ENCODE measurements at places on chromosomes 7 and 10.

DNA sequence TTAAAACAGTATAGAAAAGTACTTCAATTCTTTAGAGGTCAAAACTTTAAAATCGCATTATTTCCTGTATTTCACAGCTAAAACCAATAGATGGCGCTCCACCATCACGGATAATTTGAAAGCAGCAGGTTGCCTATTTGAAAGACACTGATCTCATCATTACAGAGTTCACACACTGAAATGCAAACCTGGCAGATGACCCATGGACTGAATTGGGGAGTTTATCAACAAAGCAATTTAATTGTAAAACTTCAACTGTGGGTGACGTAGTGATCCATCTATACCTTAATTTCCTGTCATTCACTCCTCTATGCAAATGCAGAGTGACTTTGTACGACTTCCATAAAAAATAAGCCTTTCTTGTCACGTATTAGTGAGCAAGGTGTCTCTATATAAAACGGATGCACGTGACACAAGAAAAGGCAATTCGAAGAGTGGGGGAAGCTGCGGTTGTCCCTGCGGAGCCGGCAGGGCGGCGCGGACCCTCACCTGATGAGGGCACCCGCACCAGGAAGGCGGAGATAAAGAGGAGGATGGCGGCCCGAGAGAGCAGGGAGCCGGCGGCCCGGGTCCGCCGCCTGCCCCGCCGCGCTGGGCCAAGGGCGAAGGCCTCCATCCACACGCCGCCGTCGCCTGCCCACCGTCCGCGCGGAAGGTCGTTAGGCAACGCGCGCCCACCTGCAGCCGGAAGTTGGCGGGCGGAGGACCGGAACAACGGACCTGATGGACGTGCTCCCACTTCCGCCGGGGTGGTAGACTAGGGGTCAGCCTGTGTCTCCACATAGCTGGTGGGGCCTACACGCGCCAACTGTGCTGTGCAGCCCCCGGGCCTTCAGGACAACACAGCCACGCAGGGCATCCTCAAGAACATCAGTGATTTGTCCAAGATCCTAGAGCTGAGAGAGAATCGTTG is at the start of gene ZPBP:
Gene ZPBP (minus strand): TSS at position 668 of the 913 bp plus-strand sequence. CDS start 52 bp downstream, at position 616.
- peak; percentile 55 for DNase-seq

DNA sequence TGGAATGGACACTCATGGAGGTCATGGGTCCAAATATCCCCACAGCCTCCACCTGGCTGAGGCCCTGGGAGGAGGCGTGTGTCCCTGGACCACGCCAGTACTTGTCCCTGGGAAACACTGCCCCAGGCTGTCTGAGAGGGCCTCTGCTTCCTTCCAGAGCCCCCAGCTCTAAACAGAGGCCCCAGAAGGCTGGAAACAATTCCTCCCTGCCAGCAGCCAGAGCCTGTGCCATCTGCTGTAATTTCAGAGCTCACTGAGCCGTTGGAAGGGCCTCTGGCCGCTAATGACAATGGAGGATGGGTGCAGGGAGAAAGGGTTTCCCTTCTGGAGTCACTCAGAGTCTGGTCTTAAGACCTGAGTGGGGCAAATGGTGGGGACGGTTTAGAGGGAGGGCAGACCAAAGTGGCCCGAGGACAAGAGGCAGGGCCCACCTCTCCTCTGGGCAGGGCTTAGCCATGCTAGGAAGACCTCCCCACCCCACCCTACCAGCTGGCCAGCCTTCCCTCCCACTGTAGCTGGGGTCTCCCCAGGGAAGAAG is 7.1 kb downstream of the CHAT start:
- no peak for DNase-seq

- DNase-seq, result no peak
Measured at GRCh38 chr7:134514106-134514505, 13.3 kb upstream of the AKR1B10 start.

DNA sequence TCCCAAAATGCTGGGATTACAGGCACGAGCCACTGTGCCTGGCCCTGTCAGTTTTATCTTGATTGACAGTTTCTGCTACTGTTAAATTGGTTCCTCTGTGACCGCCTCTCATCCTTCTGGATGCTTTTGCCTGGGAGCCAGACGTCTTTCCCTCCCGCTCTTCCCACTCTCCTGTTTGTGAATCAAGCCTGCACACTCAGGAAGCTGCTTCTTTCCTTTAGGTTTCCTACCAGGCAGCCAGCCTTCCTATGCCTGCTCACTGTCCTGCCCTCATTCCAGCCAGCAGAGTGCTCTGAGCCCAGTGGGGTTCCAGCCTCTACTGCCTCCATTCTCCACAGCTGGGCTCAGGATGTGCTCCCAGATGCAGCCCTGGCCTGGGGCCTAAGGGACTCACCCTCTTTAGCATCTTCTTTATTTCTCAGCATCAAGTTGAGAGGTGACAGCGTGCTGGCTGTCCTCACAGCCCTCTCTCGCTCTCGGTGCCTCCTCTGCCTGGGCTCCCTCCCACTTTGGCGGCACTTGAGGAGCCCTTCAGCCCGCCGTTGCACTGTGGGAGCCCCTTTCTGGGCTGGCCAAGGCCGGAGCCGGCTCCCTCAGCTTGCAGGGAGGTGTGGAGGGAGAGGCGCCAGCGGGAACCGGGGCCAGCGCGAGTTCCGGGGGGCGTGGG is 5.1 kb downstream of the SH2D4B start:
- no peak for DNase-seq

- DNase-seq, result no peak
Measured at GRCh38 chr10:85673270-85673669, 693.3 kb downstream of the GRID1 start.

DNA sequence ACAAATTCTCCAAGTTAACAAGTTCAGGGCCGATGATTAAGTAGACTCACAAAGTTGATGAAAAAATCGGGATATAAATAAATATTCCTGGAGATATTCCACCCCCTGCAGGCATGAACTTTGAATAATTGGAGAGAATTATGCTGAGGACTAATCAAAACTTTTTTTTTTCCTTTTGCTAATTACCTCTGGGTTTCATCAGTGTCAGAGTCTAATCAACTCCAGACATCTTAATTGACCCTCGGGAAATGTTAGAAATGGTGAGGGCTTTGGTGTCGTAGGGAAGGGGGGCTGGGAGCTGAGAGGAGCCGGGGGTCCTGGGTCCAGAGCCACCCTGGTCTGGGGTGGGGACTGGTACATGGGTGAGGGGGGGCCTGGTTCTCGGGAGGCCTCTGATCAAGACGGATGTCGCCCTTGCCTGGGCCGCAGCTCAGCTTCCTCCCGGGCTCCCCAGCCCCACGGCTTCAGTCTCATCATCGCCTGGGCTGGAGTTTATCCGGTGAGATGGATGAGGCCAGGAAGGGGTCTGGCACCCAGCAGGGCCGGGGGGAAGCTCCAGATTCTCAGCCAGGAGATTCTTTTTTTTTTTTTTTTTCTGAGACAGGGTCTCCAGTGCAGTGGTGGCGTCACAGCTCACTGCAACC is 30.4 kb upstream of the ELFN1 start:
- no peak for DNase-seq

- DNase-seq, result peak; percentile 91
Measured at GRCh38 chr7:1664711-1665548, 5.1 kb upstream of the ELFN1 start.

GRCh38 chr7:107933386-107934013 is 42.5 kb downstream of the DLD start:
- no peak for DNase-seq

- no peak for DNase-seq
Measured at GRCh38 chr10:25704622-25705021, 229.4 kb upstream of the MYO3A start.

DNA sequence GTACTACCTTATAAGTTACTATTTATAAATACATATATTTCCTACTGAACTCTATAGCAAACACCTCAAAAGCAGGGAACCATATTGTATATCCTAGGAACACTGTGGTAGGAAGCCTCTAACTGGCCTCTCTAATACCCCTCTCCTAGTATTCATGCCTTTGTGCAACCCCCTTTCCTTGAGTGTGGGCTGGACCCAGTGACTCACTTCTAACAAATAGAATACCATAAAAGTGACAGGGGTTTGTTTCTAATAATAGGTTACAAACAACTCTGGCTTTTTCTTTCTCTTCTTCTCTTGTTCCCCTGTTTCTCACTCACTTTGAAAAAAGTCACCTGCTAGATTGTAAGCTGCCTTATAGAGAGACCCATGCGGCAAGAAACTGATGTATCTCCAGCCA is 51.6 kb upstream of the MACC1 start:
- no peak for DNase-seq

DNA sequence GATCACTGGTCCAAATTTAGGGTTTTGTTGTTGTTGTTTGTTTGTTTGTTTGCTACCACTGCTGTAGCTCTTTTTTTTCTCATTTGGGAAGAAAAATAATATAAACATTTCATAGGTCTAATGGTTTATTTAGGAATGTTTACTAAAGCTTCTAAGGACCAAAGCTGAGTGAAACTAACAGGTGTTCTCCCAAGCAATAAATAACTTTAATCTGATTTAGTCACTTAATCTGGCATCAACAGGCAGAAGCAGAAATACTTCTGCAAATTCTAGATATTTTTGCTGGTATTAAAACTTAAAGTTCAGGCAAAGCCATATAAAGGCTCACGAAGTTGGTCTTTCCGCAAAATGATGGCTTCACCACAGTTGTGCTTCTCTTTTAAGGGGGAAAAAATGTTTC is 144.5 kb upstream of the YAE1 start:
- no peak for DNase-seq

All from GM13977 (cell line).